ENCODE measurements at places on chromosomes 12 and 14.

DNA sequence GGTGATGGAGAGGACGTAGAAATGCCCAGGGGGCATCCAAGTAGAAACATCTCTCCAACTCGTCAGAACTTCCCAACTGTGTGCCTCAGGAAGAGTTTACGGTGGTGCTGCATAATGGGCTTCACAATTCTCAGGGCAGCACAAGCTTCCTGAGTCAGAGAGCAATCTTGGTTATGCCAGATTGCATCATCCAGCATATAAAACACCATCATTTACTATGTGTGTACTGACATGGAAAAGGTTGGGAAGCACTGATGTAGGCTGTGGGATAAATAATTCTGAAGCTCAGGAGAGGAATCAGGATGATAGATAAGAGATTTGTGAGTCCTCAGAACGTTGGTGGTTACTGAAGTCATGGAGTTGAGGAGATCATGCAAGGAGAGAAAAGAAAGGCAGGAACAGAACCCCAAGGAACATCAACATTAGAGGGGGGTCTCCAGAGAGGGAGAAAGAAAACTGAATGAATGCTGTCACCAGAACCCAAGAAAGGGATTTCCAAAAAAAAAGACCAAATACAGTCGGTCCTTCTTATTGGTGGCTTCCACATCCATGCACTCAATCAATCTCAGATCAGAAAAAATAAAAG is 4.7 kb upstream of the NCKAP5L start:
- DNase-seq: no peak

DNA sequence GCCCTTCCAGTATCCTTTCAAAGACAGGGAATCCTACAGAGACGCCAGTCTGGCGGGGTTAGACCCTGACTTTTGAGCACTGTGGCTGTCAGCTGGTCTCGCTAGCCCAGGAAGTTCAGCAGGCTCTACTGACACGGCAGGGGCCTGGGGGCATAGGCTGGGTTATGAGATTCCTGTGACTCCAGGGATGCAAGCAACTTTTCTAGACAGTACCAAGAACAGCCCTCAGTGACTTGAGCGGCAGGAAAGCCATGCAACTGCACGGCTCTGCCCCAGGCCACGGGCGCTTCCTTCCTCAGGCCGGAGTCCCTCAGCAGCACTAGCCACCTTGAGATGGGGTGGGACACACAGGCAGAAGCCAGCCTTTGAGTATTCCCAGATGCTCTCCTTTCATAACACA is 5.1 kb upstream of the SIVA1 start:
- DNase-seq: no peak

DNA sequence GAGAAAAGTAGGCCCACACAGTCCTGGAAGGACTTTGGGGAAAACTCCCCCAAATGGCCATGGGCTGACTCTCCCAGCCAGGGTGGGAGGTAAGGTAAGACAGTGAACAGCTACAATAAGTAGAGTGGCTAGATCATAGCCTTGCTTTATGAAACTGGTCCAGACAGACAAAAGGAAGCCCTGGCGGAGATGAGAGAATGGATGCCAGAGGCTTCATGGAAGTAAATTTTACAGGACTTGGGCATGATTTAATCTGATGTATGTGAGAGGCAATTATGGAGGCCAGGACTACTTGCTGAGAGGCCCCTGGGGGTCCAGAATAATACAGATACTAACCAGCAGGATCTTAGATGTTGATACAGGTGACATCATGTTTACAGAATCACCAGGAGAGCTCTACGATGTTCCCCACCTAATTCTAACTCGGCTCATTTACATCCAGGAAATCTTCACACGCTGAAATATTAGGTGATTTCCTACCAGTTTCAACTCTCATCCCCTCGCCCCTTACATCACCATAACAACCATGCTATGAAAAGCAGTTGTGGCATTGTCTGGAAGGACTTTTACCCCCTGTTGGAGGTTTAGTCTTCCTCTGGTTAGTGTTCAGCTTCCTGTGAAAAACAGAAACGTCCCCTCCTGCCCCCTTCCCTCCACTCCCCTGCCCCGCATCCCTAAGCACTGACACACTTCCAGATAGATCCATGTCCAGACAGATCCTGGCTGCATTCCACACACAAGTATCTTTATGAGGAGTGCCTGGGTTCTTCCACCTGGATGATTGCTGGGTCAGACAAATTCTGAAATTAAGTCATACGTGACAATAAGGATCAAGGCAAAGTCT is 39.5 kb upstream of the NT5DC3 start:
- DNase-seq: no peak

GRCh38 chr14:92400579-92401444 is 77.8 kb downstream of the SLC24A4 start:
- DNase-seq: no peak

DNA sequence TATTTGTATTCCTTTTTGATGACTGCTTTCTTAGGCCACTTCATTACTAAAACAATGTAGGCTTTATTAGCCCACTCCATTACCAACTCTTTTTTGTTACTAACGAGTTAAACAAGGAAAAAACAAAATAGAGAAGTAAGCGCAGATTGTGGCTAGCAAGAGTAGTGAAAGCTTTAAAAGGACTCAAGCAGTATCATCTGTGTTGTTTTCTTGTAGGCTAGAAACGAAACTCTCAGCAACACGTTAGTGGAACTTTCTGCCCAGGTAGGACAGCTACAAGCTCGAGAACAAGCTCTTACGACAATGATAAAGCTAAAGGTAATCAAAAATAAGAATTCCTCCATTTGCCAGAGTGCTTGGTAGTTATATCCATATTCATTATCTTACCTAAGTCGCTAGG is 11.1 kb downstream of the CCDC62 start:
- DNase-seq: no peak

DNA sequence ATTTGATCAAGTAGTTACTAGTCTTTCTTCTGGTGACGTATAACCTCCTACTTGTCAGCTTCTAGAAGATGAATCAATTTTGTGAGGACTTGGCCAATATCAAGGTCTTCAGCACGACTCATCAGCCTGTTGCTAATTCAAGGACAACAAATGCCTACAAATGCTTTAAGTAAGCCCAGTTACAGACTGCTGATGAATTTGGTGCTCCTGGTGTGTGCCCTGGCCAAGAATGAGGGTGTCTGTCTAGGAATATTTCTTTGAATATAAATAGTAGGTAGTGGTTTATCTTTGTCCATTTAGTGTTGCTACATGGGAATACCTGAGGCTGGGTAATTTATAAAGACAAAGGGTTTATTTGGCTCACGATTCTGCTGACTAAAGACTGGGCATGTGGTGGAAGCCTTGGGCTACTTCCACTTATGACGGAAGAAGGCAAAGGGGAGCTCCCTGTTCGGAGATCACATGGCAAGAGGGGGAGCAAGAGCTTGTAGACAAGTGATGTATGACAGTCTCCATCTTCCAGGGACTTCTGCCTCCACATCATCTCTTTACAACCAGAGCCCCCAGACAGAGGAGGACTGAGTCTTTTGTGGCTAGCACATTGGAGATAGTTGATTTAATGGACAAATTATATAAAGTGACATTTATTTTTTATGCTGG is 180.2 kb downstream of the CRADD start:
- no peak for DNase-seq

DNA sequence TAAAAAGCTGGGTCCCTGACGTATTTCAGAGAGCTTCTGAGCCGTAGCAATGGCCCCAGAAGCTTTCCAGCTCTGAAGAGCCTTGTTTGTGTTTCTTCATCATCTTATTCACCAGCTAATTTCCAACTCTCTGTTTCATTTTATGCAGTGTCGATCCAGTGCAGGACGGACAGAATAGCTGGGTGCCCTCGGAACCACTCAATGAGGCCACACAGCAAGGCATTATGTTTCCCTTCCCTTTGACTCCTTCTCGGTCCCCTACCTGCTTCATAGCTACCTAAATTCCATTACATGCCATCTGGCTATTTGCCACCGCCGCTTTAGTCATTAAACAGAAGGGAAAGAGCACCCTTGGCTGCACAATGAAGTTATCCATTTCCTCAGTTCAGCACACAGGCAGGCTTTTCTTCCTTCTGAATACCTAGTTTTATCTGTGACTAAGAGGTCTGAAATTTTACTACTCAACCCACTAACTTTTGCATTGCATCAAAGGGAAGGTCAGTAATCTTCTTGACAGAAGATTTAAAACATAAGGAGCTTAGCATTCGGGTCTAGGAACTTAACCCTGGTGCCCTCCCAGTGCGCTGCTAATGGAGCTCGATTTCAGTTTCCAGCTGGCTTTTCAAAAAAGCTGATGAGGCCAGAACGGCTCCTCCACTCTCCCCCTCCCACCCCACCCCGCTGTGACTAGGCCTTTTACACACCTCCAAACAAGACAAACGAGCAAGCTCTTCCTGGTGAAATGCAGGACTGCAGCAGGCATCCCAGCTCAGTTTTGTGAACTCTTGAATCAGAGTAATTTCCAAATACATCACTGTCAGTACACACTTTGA is 176.8 kb downstream of the GXYLT1 start:
- no peak for DNase-seq

- DNase-seq: no peak
Measured at GRCh38 chr14:24145690-24146452, 539 bp downstream of the PSME2 start.

DNA sequence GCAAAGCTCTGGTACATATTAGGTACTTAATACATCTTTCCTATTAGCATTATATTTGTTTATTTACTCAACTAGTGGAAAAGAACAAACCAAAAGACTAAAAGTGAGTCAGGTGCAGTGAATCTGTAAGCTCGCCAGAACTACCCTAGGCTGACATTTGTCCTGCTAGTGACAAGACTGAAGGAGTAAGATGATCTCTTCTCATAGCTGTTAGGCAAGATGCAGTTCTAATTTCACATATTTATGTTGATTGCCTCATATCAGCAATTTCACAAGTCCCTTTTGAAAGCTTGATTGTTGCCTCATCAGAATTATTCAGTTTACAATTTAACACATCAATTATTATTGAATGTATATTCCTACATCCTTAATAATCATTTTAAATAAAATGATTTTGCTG is 293.0 kb upstream of the NAV3 start:
- no peak for DNase-seq

- no peak for DNase-seq
Measured at GRCh38 chr12:2557597-2557996, 237.2 kb upstream of the FKBP4 start.

DNA sequence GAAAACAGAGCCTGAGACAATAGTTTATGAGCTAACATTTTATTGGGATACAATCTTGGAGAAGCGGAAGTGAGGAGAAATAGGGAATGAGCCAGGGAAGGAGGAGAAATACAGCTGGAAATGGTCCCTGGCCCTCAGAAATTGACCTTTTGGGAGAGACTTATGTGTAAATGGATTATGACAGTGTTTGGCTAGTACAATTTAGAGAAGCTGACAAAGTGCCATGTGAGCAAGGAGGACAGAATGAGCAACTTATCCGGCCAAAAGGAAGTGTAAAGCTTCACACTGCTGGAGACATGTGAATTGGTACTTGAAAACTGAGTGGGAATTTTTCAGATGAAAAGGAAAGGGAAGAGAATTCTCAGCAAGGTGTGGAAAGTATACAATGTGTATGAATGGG is 2.9 kb downstream of the GLIPR1 start:
- DNase-seq: no peak

- no peak for DNase-seq
Measured at GRCh38 chr12:10210225-10210624, 2.5 kb upstream of the GABARAPL1 start.

GRCh38 chr14:27367345-27367744 is 769.5 kb upstream of the NOVA1 start:
- DNase-seq: no peak

DNA sequence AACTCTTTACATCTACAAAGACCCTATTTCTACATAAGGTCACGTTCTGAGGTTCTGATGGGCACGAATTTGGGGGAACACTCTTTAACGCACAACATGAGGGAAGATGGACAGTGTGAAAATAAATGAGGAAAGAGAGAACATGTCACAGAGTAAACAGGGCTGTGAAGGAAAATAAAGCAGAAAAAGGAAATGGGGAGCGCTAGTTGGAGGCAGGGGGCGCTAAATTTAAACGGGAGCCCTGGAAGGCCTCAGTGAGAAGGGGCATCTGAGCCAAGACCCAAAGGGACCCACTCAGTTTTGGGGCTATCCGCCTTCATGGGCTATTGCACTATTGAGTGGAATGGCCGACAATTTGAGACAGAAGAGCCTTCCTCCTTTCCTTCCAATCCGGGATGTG is 50.5 kb downstream of the PLXNC1 start:
- DNase-seq: no peak

DNA sequence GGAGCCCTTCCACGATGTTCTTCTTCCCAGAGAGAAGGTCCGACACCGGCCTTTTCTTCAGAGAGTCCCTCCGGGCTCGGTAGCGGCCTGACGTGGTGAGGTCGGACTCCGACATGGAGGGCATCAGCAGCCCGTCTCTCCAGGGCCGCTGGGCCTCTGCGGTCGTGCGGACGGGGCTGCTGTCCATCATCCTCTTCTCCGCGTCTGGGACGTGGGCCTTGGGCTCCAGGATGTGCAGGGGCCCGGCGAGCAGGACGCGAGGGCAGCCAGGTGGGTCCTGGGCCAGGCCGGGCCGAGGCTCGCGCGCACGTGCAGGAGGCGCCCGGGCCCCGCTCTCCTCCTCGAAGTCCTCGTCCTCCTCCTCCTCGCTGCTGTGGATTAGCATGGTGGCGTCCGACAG is 75.9 kb downstream of the PTPN21 start:
- no peak for DNase-seq

DNA sequence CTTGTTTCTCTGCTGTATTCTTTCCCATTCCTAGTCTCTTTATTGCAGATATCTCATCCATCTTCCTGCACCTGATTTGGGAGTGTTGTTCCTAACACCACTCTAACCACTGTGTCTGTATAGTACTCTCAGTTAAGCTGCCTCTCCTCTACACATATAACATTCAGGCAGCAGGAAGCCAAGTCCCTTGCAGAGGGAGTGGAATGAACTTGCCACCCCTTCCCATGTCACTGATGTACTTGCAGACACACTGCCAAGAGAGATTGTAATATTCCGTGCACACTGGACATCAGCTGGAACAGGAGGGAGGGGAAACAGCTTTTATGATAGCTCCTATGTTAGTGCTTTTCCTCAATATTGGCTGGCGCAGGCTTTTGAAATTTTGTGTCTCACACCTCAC is 281.6 kb upstream of the E2F7 start:
- no peak for DNase-seq

GRCh38 chr14:92635896-92636295 is 112.5 kb downstream of the LGMN start:
- no peak for DNase-seq

DNA sequence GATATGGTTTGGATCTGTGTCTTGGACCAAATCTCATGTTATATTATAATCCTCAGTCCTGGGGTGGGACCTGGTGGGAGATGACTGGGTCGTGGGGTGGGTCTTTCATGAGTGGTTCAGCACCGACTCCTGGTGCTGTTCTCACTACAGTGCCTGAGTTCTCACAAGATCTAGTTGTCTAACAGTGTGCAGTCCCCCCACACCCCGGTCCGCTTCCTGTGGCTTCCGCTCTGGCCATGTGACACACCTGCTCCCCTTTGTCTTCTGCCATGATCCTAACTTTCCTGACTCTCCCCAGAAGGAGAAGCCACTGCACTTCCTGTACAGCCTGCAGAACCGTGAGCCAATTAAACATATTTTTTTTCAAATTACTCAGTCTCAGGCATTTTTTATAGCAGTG is 1262.2 kb downstream of the TMEM121 start:
- no peak for DNase-seq

All from stimulated activated CD8-positive, alpha-beta memory T cell treated with anti-CD3 and anti-CD28 coated beads, Interleukin-15, amount 100 ng/mL, for 1 hour (primary cell).